ENCODE measurements at places on chromosomes 2 and 18.

DNA sequence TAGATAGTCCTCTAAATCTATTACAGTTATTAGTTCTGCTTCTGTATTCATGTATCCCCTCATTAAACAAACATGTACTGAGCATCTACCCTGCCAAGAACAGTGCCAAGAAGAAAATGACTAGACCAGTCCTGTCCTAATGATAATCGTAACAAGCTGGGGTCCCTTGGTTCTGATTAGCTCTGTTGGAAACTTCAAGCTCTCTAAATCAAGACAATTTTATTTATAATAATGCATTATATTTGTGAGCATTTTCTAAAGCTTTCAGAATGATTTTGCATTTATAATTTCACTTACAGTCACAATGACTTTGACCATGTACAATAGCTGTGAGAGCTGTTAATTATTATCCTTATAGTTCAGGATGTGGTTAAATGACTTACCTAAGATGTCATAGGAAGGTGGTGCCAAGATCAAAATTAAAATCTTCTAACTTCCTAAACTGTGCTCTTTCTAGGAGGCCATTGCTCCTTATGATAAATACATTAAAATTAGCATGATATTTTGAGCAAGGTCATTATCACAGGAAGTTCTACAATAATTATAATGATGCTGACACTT lies 336.5 kb upstream of the SLC39A10 start:
- DNase-seq = no peak

- no peak for DNase-seq
Measured at GRCh38 chr2:120244656-120245519, 7.8 kb upstream of the RALB start.

- no peak for DNase-seq
Measured at GRCh38 chr18:59696311-59697235, 650 bp downstream of the CCBE1 start.

GRCh38 chr18:63234841-63235240 lies 84.7 kb downstream of the BCL2 start:
- no peak for DNase-seq

DNA sequence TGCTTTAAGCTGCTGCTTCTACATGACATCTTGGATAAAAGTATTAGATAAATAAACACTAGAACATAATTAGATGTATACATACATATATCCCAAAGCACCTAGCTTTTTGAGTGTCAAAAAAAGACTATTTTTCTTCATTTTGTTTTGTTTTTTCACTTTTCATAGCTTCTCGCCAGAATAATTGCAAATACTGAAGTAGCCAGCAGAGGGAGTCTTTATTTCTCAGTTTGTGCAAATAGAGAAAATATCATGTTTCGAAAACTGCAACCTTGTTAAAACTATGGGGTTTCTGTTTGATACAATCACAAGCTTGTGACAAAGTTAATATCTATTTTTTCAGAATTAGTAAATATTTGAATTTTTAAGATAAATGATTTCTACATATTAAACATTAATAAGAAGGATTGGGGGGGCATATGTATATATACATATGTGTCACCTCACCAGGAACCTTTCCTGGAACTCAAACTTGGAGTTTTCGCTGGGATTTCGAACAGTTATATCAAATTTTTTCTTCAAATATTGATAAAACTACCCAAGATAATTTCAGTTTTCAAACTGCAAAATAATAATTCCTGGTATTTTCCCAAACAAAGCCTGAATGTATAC lies 61.0 kb downstream of the GRB14 start:
- no peak for DNase-seq

- DNase-seq = no peak
Measured at GRCh38 chr2:200689115-200689514, 103.3 kb downstream of the AOX1 start.

- peak; percentile 38 for DNase-seq
Measured at GRCh38 chr2:65453916-65454315, 21.5 kb upstream of the SPRED2 start.

DNA sequence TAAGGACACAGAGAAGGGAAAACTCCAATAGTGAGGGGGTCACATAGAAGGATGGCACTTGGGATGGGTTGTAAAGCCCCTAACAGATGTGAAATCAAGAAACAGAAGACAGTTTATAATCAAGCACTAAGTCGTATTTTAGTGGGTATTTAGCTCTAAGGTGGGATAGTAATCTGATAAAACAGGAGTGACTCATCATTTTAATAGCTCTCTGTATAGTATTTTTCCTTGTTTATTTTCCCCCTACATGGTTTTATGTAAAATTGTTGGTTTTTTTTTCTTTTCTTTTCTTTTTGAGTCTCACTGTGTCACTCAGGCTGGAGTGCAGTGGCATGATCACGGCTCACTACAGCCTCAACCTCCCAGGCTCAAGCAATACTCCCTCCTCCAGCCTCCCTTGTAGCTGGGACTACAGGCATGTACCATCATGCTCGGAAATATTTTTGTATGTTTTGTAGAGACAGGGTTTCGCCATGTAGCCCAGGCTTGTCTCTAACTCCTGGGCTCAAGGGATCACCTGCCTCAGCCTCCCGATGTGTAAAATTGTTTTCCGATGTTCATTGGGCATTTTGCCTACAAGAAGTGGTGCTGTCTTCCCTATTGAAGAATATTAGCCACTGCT lies 142.6 kb upstream of the SERPINE2 start:
- no peak for DNase-seq

- no peak for DNase-seq
Measured at GRCh38 chr2:47656715-47657600, 126.0 kb upstream of the MSH6 start.

DNA sequence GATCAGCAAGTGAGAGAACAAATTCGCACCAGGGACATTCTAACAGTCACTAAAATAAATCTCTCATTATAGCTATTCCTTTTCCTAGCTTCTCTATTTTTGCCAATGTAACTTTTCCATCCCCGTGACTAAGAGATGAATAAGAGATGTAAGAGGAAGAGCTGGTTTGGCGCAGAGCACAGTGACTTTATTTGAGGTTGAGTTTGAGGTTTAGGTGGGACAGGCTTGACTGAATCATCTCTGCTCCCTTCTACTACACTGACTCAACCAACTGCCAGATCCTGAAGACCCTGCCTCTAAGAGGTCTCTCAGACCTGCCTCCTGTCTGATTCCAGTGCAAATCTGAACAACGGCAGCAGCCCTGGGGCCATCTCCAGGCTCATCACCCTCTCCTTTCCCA lies 28.0 kb downstream of the RFX8 start:
- DNase-seq = no peak

GRCh38 chr2:185241556-185241955 lies 497.0 kb upstream of the FSIP2 start:
- DNase-seq = no peak

GRCh38 chr18:9394046-9394445 lies 59.5 kb downstream of the TWSG1 start:
- DNase-seq = no peak

DNA sequence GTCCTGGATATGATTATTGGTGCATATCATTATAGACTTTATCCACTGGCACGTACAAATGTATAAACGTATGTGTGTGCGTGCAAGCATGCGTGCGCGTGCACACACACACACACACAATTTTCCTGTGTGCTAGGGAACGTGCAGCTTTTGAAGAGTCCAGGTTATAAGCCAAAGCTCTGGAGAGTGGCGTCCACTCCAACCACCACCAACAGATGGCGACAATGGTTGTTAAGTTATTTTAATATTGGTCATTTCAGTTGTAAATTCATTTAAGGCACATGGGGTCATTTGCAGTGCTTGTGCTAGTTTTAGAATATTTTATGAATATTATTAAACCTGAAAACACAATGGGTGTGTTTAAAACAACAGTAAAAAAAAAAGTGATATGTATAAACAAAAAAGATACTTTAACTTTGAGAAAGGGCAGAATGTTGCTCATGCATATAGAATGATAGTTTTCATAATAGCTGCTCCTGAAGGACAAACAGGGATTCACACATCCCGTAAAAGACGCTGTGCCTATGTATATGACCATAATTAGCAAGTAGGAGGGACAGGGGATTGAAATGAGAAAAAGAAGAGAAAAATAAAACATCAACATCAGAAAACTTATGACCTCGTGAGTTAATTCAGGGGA lies 124.2 kb upstream of the ITGB6 start:
- peak; percentile 72 for DNase-seq

DNA sequence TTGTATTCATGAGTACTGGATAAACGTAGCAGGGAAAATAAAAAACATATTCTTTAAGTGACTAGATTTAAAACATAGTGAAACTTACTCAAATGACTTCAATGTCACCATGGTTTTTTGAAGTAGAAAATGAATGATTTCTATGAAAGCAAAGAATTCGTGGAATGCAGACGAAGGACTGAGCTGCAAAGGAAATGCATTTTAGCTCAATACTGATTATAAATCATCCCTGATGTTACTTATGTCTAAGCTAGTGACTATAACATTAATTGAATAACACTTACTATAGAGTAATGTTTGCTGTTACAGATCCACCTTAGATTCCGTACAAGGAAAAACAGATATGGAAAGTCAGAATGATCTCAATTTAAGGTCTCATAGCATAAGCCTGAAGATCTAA lies 1257.7 kb upstream of the CDH2 start:
- no peak for DNase-seq

GRCh38 chr2:225737556-225737955 lies 338.0 kb downstream of the NYAP2 start:
- DNase-seq = no peak

- DNase-seq = no peak
Measured at GRCh38 chr2:152582081-152582480, 135.2 kb downstream of the PRPF40A start.

- DNase-seq = no peak
Measured at GRCh38 chr2:75421986-75422385, 138.8 kb downstream of the EVA1A start.

- DNase-seq = no peak
Measured at GRCh38 chr2:85550486-85550885, 10.8 kb downstream of the GGCX start.

DNA sequence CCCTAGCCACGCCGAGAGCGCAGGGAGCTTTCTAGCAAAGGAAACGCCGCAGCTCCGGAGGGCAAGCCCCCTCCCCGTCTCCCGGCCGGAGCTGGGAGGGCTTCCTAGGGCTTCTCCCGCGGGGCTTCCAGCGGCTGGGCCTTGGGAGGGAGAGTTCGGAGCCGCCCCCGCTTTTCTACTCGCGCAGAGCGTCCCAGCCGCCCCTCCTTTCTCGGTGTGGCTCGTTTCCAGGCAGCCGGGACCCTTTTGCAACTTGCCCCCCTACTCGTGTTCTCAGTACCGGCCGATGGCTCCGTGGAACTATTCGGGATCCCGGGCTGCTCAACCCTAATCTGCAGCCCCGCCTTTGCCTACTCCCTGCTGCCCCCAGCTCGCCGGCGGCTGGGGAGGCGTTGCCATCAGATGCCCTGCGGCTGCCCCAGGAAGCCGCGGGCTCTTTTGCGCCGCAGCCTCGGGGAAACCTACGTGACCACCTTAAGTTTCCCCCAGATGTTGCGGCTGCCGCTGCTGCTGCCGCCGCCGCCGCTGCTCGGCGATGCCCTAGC lies 1.5 kb upstream of the NR4A2 start:
- peak; percentile 66 for DNase-seq

DNA sequence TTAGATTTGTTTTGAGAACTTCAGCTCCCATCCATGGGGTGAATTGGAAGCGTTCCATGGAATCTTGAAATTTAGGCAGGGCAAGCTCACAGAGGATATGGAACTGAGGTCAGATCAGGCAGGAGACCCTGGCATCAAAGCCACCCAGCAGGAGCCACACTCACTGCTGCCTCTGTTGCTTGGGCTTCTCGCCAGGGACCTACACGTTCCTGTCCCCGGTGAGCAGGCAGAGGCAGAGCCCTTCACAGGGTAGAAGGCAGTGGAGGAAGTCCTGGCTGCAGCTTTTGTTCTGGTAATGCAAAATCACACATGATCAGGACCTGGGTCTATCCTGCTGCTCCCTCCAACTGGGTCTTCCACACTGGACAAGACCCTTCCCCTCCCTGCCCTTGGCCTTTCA lies 42.1 kb downstream of the CAPN13 start:
- DNase-seq = no peak

GRCh38 chr2:239570971-239571520 lies 170.2 kb upstream of the HDAC4 start:
- DNase-seq = no peak

- DNase-seq = no peak
Measured at GRCh38 chr2:42622943-42623676, 54.7 kb downstream of the MTA3 start.

GRCh38 chr18:45304558-45304957 lies 310.7 kb upstream of the SLC14A2 start:
- no peak for DNase-seq

- no peak for DNase-seq
Measured at GRCh38 chr2:217438136-217438535, 564.7 kb downstream of the TNS1 start.

GRCh38 chr2:40535972-40536371 lies 84.1 kb upstream of the SLC8A1 start:
- DNase-seq = no peak

GRCh38 chr18:2716394-2717326 lies 61.1 kb downstream of the SMCHD1 start:
- no peak for DNase-seq

GRCh38 chr2:238939521-238940403 lies 91.9 kb downstream of the TWIST2 start:
- no peak for DNase-seq

DNA sequence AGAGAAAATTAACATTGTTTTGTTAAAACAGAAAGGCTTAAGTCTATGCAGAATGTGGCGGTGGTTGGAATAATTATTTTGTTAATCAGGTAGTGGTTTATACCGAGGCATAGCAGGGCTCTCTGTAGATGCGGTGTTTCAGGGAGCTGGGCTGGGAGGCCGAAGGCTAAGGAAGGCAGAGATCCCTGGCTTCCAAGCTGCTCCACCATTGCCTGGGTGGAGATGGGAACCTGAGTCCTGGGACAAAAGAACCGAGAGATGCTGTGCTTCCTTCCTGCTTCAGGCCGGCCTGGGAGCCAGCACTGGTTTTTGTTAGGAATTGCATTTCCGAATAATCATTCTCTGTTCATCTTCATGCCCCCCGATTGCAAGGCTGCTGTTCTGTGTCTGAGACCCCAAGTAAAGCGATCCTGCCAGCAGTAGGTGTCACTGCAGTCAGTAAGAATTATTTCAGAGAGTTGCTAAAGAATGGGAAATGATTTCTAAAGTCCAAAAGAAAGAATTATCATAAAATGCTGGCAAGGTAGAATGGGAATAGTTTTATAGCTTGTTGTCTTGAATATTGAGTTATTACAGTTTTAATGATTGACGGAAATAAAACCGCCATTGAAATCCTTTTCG lies 824.9 kb downstream of the GALR1 start:
- DNase-seq = no peak

- no peak for DNase-seq
Measured at GRCh38 chr18:6161549-6161948, 253.2 kb downstream of the L3MBTL4 start.

- no peak for DNase-seq
Measured at GRCh38 chr18:33735428-33735827, 157.4 kb downstream of the ASXL3 start.

DNA sequence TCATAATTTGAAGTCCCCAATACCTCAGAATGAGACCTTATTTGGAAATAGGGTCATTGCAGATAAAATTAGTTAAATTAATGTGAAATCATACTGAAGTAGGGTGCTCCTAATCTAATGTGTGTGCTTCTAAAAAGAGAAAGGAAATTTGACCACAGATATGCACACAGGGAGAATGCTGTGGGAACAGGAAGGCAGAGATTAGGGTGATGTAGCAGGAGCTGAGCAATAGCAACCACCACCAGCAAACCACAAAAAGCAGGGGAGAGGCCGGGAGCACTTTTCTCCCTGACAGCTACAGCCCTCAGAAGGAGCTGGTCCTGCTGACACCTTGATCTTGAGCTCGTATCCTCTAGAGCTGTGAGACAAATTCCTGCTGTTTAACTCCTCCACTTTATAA lies 24.6 kb upstream of the SCG2 start:
- DNase-seq = peak; percentile 78

Measured in muscle of back (tissue), 13 donors.